ENCODE measurements at places on chromosomes 4 and X.

DNA sequence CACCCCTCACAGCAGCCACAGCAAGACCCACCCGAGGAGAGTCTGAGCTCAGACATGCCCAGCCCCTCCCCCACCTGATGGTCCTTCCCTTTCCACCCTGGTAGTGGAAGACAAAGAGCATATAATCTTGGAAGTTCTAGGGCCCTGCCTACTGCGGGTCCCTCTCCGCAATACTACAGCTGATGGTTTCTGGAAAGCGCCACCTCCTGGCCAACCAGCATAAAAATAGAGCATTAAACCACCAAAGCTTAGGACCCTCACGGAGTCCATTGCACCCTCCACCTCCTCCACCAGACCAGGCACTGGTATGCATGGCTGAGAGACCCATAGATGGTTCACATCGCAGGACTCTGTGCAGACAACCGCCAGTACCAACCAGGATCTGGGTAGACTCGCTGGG is 78.2 kb downstream of the SH3BGRL start:
- no peak for DNase-seq

- no peak for DNase-seq
Measured at GRCh38 chr4:106266201-106266600, 49.8 kb downstream of the TBCK start.

GRCh38 chr4:139014371-139015268 is 961 bp upstream of the NOCT start:
- no peak for DNase-seq

GRCh38 chrX:101693476-101693875 is 33.8 kb upstream of the ARMCX2 start:
- no peak for DNase-seq

GRCh38 chrX:77223046-77223445 is 224.1 kb upstream of the FGF16 start:
- DNase-seq, result no peak

- no peak for DNase-seq
Measured at GRCh38 chr4:11039634-11040131, 355.1 kb upstream of the CLNK start.

GRCh38 chr4:17523662-17524061 is 8.7 kb downstream of the CLRN2 start:
- DNase-seq, result no peak

Measured in coronary artery (tissue), 2 donors.